ENCODE measurements at places on chromosomes 1 and 21. TPM values are rescaled to one million over a fixed set of nuclear protein-coding genes. Genes with fewer than 3 reads are reported as not detected.

LMO4 gene
- 17.1 TPM for total RNA-seq

KCNT2 gene
- total RNA-seq = under 0.01 TPM

GNG4 gene
- 0.43 TPM for total RNA-seq

ALX3 gene
- not detected for total RNA-seq

CRB1 gene
- total RNA-seq = not detected

SPRR1B gene
- not detected for total RNA-seq

EFNA1 gene
- total RNA-seq = 255 TPM

TMEM269 gene
- under 0.01 TPM for total RNA-seq

C1orf94 gene
- not detected for total RNA-seq

TNFRSF9 gene
- total RNA-seq = under 0.01 TPM

Measured in dermis lymphatic vessel endothelial cell (primary cell).